AG09319 (cell line): ENCODE measurements at places on chromosomes 4 and X.

- no peak for DNase-seq
These were observed 58.6 kb upstream of the CHRNA9 start for GRCh38 chr4:40276546-40276945.

GRCh38 chr4:52408032-52408431, 251.1 kb downstream of the USP46 start:
- no peak for DNase-seq

DNA sequence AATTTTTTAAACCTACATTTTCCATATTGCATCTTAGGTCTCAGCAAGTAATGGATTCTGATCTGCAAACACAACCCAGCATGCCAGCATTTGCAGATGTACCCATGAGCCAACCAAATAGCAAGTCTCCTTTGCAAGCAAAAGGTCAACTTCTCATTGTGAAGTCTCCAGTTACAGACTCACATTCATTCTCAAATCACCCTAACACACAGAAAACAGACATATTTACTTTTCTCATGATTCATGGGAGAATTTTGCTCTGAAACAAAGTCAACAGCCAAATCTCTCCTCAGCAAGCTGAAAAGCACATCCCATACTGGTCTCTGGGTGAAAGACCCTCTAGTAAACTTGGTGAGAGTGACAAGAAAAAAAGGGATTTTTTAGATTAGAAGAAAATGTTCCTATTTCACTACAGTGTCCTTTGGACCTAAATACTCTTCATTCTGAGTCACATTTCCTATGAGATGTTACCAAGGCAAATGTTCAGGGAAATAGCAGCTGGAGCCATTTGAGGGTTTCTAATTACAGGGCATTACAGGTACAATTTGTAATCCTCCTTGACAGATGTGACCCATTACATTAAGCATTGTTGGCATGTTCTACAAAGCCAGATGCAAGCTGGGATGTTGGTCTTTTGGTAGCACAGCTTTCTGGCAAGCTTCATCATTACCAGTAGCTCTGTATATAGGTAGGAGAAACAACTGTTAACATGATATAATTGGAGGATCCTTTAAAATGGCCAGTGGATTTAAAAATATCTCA, 383.3 kb downstream of the SMARCA1 start:
- no peak for DNase-seq

DNA sequence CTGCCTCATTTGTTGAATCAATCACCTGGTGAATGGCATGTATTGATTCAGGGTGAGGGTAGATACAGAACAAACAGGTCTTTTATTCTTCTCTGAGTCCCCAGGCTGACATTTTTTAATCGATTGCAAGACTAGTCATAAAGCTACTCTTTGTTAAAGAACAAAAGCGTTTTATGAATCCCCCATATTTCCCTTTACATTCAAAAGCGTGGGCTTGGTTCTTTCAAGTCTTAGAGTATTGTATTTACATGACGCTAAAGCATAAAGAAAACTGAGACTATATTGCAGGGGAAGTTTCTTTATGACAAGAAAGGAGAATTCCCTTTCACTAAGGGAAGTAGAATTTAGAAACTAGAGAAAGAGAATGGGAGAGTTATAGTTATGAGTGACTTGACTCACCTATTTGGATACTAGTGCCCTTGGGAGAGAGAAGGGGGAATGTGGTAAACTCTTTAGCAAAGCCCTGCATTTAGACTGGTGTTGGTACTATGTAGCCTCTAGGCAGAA, 69.3 kb upstream of the PDE5A start:
- no peak for DNase-seq

GRCh38 chr4:152556283-152556682, 20.4 kb upstream of the FBXW7 start:
- no peak for DNase-seq

DNA sequence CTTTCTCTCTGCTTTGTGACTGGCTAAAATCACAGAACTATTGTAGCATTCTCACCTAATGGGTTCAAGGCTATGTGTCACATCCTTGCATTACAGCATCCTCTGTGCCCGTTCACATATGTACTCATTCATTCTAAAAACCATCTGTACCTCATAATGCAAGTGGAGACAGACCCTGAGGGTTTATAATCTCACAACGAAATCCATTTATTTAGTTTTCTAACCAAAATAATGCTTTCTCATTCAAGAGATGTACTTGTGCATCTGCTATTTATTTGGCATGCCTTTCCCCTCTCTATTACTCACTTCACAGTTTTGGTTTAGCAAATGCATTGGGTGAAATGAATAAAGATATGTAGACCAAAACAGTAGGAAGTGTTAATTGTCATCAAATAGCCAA, 261.5 kb downstream of the DCHS2 start:
- no peak for DNase-seq

DNA sequence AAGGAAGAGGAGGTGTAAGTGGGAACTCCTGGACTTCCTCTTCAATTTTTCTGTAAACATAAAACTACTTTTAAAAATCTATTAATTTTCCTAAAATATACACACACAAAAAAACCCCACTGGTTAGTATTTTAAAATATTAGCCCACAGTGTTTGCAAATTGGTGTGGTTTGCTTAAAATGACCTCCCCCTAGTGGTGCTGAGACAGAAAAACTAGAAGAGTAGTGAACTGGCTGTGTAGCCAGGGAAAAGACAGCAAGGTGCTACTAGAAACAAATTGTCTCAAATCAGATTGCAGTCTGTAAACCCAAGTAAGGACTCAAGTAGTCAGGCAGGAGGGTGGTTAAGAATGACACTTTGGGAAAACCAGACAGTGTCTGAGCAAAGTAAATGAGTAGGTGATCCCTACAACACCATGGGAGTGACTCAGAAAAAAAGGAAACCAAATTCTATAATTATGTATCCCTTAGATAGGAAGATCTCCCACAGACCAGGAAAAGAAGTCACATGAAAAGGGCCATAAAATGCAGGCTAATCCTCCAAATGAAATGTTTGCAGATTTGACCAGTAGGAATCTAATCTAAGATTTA, 26.0 kb downstream of the AMTN start:
- DNase-seq, result no peak

DNA sequence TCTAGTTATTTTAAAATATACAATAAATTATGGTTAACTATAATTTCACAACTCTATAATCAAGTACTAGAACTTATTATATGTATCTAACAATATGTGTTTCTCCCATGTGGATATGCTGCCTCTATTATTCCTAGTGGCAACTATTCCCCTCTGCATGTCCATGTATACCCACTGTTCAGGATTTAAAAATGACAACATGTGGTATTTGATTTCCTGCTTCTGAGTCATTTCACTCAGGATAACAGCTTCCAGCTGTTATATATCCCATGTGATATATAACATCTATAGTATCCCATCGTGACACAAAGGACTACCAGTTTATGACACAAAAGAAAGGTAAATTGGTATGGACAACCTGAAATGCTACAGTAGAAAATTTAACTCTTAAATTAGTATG, 167.4 kb upstream of the TACR3 start:
- DNase-seq, result no peak

DNA sequence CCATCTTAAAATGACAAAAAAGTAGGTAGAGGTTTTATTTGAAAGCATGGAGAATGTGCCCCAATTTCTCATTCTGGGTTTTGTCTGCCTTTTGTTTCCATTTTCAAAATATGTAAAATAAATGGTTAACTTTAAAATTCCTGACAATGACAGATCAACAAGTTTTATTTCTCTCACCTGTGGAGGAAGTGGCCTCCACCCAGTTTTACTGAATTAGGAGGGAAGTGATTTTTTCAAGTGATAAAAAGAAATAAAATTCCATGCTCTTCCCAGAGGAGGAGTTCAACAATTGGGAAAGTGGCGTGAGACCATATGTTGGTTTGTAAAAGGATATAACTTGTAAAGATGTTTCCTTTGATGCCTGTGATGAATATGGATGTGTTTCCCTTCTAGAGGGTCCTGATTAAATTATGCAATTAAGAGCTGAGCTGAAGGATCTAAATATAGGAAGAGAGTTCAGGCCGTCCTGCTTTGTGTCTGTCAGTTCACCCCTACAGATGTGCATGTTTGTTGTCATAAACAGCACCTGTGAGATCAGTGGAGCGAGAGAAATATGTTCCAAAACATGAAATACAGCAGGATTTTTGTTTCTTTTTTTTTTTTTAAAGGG, 19.5 kb downstream of the SMAD1 start:
- no peak for DNase-seq

DNA sequence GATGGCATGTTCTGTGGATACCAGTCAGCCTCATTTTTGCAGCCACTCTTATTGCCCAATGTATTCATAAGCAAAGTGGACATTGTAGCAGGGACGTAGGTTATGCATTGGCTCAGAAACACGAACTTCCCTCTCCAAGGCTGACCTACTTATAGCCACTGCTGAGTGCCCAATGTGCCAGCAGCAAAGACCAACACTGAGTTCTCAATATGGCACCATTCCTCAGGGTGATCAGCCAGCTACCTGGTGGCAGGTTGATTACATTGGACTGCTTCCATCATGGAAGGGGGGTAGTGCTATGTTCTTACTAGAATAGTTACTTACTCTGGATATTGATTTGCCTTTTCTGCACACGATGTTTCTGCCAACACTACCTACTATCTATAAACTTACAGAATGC, 306.9 kb downstream of the KCNIP4 start:
- DNase-seq, result no peak

DNA sequence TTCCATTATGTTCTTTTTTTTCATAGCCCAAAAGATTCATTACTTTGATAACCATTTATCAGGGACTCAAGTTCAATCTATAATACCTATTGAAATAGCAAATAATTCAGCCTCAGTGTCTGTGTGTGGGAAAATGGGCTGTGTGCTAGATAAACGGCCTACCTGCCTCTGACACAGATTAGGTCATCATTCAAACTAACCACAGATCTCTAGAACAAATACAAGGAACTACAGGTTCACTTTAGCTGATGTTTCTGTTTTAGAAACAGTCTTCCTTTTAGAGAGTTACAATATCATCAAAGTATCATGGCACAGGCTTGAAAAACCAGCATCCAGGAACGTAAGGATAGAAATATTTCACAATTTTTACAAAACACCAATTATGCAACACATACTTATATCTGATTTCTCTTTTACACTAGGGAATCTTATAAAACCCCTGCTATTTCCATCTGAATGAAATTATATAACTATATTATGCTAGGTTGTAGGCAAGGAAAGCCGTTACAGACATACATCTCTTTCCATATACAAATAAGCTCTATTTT, 56.6 kb upstream of the MAB21L2 start:
- no peak for DNase-seq

- DNase-seq, result peak; percentile 28
These were observed 183.7 kb downstream of the SPATA18 start for GRCh38 chr4:52234561-52235440.
